Gastroesophageal sphincter (tissue), 4 donors: ENCODE measurements at places on chromosomes 13 and 19.

DNA sequence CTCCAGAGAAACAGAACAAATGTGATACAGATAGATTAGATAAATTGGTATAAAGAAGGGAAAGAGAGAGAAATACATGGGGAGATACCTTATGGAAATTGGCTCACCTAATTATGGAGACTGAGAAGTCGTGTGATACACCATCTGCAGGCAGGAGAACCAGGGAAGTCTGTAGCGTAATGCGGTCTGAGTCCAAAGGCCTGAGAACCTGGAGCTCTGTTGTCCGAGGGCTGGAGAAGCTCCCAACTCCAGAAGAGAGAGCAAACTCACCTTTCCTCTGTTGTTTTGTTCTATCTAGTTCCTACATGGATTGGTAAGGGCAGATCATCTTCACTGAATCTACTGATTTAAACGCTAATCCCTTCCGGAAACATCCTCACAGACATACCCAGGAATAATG is 648.2 kb upstream of the GPC6 start:
- ATAC-seq = no peak

DNA sequence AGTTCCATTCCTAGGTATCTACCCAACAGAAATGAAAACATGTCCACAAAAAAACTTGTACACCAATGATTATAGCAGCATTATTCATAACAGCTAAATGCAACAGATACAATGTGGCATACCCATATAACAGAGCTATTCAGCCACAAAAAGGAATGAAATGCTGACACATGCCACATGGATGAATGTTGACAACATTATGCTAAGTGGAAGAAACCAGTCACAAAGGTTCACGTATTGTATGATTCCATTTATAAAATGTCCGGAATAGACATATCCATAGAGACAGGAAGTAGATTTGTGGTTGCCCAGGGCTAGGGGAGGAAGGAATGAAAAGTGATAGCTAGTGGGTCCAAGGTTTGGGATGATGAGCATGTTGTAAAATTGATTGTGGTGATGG is 10.8 kb downstream of the CRYL1 start:
- no peak for ATAC-seq

DNA sequence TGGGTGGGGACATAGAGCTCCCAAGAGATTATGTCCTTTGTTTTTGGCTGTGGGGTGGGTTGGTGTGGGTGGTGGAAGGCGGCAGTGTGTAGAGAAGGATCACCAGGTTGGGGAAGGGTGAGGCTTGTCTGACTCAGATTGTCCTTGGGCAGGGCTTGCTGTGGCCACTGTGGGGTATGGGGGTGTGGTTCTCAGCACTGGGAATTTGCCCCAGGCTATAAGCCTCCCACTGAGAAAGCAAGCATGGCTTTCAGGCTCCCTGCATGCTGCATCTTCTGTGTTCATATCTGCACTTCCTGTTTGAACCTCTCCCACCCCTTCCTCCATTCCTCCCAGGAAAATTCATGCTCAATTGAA is 34.9 kb downstream of the DNAJC15 start:
- ATAC-seq = peak; percentile 28

DNA sequence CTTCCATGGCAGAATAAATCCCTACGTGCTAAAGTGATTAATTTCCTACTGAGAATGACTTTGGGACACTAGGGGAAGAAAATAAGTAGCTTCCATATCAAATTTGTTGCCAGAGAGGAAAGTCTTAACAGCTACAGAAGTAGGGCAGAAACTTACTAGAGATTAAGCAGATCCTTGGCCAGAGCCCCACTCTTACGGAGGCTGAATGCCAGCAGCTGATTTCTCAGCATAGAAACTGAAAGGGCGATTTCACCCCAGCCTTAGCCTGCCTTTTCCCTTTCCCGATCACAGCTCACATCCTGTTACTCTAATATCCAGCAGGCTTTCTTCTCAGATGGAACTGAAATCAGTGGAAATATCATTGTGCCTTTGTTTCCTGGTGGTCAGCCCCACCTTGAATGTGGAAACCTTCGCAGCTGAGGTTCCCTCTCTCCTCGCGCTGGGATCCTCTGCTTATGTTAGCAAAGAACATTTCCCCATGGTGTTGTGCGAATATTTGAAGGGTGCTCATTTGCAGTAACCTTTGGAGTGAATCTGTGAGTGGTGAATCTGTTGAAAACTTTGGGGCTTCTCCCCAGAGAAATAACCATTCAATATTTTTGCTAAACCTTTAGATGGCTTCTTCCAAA is 8.4 kb downstream of the FAM124A start:
- ATAC-seq = peak; percentile 88

- peak; percentile 68 for ATAC-seq
These were observed 19.6 kb upstream of the NFIC start for GRCh38 chr19:3346677-3347353.

DNA sequence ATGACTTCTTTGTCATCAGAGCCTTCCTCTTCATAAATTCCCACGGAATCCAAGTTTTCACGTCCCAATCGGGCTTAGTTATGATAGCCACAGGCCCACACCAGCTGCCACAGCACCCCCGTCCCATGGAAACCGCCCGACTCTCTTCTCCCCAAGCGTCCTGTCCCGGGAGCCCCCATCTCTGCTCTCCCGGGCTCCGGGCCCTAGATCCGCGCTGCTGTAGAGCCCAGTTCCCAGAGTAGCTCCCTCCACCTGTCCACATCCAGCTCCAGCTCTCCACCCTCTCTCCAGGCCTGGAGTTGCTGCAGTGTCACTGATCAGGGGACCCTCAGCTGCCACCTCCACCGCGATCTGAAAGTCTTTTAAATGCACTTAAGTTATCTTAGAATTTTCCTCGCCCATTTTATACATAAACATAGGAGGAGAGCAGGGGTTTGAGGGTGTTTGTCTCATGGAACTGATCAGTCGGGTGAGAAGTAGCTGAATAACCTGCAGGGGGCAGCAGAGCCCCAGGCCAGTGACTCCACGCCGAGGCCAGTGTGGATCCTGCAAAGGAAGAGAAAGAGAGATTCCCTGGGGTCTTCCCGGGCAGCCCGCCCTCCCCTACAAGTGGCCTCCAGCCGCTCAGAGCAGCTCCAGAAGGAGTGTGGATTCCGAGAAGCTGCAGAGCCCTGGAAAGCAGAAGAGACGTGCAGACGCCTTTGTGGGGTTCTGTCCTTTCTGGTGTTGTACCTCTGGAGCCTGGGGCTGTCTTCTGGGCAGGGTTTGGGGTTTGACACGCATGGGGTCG is 1.1 kb upstream of the ZNF763 start:
- peak; percentile 64 for ATAC-seq

GRCh38 chr13:73290844-73291243 is 232.0 kb downstream of the KLF5 start:
- ATAC-seq = no peak

DNA sequence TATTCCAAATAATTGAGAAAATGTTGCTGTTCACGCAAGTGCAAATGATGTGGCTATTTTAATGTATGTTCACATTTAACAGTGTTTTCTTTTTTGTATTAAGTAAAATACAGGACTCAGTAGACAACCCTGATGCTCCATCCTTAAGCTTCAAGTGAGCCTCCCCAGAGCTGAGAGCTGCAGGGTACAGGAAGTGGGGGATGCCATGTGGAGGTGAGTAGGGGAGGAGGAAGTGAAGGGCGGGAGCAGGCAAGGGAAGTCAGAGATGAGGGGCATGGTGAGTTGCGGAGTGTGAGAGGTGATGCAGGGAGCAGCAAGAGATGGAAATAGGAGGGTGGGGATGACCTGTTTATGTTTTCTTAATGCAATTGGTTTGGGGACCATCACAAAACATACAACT is 711.0 kb downstream of the UQCRFS1 start:
- ATAC-seq = no peak

- no peak for ATAC-seq
These were observed 1.0 kb downstream of the ZNF253 start for GRCh38 chr19:19866611-19867248.

DNA sequence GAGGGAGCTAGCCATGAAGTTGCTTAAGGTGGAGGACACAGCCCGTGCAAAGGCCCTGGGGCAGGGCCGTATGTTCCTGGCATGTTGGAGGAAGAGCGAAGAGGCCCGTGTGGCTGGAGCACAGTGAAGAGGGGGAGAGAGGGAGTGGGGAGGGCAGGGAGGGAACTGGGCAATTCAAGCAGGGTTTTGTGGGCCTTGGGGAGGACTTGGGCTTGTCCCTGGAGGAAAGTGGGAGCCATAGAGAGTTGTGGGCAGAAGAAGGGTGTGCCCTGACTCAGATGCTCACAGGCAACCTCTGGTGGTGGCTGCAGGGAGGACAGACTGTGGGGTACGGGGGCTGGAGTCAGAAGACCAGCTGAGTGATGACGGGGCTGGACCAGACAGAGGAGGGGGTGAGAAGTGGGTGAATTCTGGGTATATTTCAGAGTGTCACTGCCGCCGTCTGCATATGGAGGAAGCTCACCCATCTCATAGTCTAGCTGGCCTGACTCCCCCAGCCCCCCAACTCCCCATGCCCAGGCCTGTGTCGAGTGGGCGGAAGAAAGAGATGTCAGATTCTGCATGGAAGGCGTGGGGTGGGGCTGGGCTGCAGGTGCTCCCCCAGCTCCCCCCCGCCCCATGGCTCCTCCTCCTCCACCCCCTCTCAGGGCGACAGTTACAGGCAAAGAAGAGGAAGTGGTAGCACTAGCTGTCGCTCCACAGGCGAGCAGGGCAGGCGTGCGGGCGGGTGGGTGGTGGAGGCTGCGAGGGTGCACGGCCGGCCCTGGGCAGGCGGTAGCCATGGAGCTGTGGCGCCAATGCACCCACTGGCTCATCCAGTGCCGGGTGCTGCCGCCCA is at the start of gene VAV1:
Gene VAV1, plus strand, starts transcription at position 681 of the 838 bp plus-strand sequence. Its CDS starts 100 bp downstream, at position 781.
- peak; percentile 52 for ATAC-seq

GRCh38 chr13:47594833-47595232 is 406.2 kb downstream of the SUCLA2 start:
- ATAC-seq = no peak

- ATAC-seq = no peak
These were observed 6.2 kb upstream of the SPART start for GRCh38 chr13:36352350-36352749.

- ATAC-seq = no peak
These were observed 40.4 kb downstream of the ATP11A start for GRCh38 chr13:112730157-112730671.

GRCh38 chr19:36482876-36483275 is 6.5 kb downstream of the ZNF566 start:
- no peak for ATAC-seq

- ATAC-seq = peak; percentile 50
These were observed 19.6 kb downstream of the AP2A1 start for GRCh38 chr19:49786376-49786820.

DNA sequence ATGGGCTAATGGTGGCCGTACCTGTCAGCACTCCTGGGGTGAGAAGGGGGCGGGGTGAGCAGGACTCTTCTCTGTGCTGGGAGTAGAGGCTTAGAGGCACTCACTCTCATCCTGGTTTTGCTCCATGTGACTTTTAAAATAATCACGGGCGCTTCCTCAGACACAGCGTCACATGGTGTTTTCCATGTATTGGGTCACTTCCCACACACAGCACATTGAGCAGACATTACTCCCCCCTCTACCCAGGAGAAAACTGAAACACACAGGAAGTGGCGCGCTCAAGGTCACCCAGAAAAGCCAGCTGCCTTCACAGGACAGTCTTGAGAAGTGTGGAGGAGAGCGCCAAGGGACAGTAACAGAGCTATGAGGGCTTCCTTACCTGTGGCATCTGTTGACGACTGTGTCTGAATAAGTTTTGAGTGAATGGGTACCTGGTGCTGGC is 23.2 kb downstream of the SPATA13 start:
- ATAC-seq = no peak

- no peak for ATAC-seq
These were observed 55.7 kb downstream of the COL4A1 start for GRCh38 chr13:110251193-110251819.

DNA sequence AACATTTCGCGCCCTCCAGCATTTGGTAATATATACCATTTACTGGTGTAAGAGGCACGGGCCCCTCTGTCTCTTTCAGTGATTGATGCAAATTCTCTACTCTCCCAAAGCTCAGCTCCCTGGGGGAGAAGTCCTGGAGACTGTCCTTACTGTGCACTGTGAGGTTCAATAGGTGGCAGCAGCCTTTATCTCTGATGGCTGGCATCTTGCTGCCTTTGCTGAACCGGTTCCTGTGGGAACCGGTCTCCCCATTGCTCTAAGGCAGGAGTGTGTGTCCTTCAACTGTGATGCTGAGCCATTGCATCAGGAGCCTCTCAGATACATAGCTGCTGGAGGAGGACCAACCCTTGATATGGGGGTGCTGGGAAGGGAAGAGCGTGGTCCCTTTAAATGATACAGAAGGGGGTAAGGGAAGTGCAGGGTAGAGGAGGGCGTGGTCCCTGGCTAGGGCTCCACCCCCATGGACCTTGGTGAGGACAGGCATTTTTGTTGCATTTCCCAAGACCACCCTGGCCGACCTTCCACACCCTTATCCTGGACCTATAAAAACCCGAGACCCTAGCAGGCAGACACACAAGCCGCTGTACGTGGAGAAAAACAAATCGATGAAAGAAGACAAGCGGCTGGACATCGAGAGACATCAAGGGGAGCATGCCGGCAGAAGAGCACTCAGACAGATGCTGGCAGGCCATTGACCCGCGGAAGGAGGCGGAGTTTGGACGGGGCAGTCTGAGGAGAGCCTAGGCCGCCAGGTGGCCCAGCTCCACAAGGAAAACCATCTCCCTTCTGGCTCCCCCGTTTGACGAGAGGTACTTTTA is 41.1 kb upstream of the GTF3A start:
- ATAC-seq = no peak

- ATAC-seq = no peak
These were observed 13.5 kb downstream of the ZSCAN5A start for GRCh38 chr19:56301155-56301554.

DNA sequence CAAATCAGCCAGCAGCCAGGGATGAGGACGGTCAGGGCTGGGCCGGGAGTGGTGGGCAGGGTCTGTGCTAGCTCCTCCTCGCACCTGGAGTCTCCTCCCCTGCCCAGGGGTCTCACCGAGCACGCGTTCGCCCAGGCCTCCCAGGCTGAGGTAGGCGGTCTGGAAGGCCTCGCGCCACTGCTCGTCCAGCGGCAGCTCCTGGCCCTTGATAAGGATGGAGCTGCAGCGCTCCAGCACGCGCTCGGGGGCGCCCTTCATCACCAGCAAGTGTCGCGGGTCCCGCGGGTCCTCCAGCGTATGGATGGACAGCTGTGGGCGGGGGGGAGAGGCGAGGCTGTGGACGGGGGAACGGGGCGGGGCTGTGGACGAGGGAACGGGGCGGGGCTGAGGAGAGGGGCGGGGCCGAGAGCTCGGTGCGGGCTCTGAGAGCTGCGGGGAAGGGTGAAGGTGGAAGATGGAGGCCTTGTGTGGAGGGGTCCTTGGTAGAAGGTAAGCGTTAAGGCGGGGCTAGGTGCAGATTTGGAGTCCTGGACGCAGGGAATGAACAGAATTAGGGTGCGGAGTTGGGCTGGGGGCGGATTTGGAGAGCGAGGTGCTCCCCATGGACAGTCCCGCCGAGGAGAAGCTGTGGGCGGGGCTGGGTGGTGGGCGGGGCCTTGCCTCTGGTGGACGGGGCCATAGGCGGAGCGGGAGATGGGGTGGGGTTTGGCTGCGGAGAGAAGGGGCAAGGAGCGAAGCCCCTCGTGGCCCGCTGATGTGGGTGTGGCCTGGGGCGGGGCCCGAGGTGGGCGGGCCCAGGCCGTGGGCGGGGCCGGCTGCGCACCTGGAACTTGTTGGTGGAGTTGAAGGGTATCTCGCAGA is 5.7 kb downstream of the ATP4A start:
- ATAC-seq = peak; percentile 61
